ENCODE measurements at places on chromosomes 3 and 15.

- DNase-seq, result no peak
Observed at GRCh38 chr15:77409259-77410156, 10.4 kb downstream of the PEAK1 start.

- no peak for DNase-seq
Observed at GRCh38 chr3:169509780-169510692, 153.5 kb downstream of the MECOM start.

- DNase-seq, result no peak
Observed at GRCh38 chr3:134630506-134630905, 20.3 kb downstream of the KY start.

DNA sequence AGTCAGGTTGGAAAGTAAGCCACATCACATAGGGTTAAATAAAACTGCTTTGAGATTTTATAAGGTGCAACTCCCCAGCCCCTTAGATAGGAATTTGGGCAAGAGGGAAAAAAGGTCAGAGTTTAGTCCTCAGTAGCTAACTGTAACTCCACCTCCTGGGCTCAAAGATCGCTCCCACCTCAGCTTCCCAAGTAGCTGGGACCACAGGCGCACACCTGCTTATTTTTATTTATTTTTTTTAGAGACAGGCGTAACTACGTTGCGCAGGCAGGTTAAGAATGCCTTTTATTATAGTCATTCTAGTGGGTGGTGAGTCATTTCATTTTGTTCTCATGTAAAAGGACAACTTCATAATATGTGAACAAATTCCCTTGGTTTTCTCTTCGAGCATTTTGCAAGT is 14.7 kb downstream of the TM2D3 start:
- no peak for DNase-seq

GRCh38 chr15:95292785-95293450 is 1037.6 kb upstream of the NR2F2 start:
- DNase-seq, result no peak

DNA sequence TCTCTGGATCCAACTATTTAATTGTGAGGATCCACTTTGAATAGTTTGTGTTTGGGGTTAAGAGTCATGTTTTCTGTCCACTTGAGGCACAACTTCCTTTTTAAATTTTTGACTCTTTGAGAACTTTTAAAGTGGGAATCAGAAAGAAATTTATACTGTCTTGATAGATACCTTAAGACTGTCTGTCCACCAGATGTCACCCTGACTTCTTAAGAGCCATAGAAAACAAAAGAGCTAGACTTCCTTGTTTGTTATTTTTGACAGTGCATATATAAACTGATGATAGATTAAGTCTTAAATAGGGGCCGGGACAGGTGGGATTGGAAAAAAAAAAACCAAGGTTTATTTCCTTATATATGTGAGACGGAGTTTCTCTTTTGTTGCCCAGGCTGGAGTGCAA is 52.1 kb upstream of the WDR72 start:
- no peak for DNase-seq

GRCh38 chr3:186497608-186498007 is 46.6 kb downstream of the CRYGS start:
- DNase-seq, result no peak

GRCh38 chr15:94972314-94972713 is 741.0 kb downstream of the MCTP2 start:
- no peak for DNase-seq

GRCh38 chr15:80584973-80585525 is 110.1 kb upstream of the ABHD17C start:
- DNase-seq, result no peak

DNA sequence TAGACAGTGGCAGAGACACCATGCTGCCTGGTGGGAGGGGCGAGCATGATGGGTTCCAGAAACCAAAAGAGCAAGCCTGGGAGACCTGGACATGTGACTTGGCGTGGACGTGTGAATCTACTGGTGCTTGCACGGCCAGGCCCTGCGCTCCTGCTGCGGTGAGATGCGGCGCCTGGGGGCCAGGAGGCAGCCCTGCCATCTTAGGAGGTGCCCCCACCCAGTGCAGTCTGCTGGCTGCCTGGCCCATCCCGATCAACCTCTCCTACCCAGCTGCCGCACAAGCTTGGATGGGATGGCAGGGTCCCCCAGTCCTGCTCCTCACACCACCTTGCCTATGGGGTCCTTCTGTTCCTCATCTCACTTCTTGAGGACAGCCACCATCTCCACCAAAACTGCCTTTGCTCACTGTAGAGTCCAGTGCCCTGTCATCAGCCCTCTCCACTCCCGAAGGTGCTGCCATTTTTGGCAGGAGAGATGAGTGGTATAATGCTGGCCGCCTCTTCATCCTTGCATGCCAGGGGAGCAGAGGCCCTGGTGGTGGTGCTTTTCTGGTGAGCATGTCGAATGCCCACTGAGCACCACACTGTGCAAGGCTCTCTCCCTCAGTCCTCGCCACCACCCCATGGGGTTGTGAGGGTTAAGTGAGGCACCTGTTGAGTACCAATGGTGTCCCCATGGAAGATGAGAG is 3.1 kb upstream of the ABTB1 start:
- no peak for DNase-seq

- no peak for DNase-seq
Observed at GRCh38 chr3:14507305-14507741, 32.8 kb downstream of the GRIP2 start.

GRCh38 chr3:4768021-4768420 is 211.2 kb upstream of the BHLHE40 start:
- no peak for DNase-seq

- no peak for DNase-seq
Observed at GRCh38 chr15:95405447-95405846, 925.1 kb upstream of the NR2F2 start.

DNA sequence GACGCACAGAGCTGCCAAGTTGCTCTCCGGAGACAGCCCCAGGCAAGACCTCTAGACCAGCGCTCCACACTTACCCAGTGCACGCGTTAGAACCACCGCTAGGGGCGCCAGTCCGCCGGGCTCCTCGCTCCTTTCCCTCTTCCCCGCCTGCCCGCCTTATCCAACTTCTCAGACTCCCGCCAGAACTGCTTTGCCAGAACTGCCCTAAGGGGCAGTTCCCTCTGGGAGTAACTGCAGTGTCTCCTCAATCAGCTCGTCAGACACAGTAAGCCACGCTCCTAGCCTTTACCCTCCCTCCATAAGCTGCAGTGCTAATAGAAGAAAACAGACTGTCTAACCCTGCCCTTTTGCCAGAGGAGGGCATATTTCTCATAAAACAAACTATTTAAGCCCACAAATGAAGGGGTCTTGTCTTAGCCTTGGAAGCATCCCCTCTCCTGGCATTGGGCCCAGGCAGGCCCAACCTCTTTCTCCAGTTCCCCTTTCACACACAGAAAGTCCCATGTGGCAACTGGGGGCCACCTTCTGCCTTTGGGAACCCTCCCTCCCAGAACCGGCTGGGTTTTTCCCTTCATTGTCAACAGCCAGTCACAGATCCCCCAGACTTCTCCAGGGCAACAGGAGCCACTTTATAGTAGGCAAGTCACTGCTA is 3.7 kb downstream of the BMF start:
- DNase-seq, result peak; percentile 67

- no peak for DNase-seq
Observed at GRCh38 chr3:129908417-129908816, 14.9 kb upstream of the TMCC1 start.
